ENCODE measurements at places on chromosomes 7 and 10. TPM values are rescaled to one million over a fixed set of nuclear protein-coding genes. Genes with fewer than 3 reads are reported as not detected.

CCDC136 gene
- total RNA-seq = 3.6 TPM

OPALIN gene
- not detected for total RNA-seq

EGR2 gene
- 0.18 TPM for total RNA-seq

CEP55 gene
- total RNA-seq = 42.4 TPM

NCF1 gene
- not detected for total RNA-seq

CCDC186 gene
- total RNA-seq = 13.0 TPM

CALML3 gene
- not detected for total RNA-seq

GIMAP8 gene
- total RNA-seq = 60.6 TPM

CYP3A4 gene
- not detected for total RNA-seq

HBP1 gene
- 101 TPM for total RNA-seq

PLCE1 gene
- under 0.01 TPM for total RNA-seq

ZNF92 gene
- total RNA-seq = 9.8 TPM

LBX1 gene
- not detected for total RNA-seq

Data from endothelial cell of coronary artery (primary cell).